Kidney tubule cell (primary cell): ENCODE measurements at places on chromosomes 7 and 10.

- no peak for DNase-seq
Measured at GRCh38 chr10:26647602-26648244, 49.8 kb upstream of the PDSS1 start.

- DNase-seq = no peak
Measured at GRCh38 chr7:38903057-38903456, 5.9 kb downstream of the VPS41 start.

DNA sequence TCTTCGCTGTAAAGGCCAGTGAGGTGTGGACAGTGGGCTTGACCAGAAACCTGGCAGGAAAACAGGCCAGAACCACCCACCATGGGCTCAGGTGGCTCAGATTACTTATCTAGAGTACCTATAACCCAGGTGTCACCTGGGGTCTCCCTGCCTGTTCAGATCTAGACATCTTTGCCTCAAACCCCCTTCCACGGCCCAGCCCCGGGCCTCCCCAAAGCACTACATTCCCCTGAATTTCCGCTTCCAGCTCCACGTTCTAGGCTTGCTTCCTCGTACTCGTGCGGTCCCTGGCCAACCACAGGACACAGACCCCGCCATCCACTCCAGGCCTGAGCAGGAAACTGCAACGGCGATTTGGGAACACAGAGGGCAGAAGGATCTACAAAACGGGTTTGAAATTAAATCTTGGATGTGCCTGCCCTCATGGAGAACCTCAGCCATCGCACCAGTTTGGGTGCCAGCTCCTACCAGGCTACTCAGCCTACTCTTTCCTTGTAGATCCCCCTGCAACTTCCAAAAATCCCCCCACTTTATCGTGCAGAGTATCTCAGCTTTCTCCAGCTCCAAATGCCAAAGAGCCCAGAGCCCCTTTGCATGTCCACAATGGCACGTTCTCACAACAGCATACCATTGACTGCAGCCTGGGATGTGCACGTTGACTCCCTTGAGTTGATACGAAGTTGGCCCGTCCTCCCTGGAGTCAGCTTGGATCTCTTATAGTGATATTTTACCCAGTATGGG is 62.7 kb upstream of the CACUL1 start:
- DNase-seq = no peak

DNA sequence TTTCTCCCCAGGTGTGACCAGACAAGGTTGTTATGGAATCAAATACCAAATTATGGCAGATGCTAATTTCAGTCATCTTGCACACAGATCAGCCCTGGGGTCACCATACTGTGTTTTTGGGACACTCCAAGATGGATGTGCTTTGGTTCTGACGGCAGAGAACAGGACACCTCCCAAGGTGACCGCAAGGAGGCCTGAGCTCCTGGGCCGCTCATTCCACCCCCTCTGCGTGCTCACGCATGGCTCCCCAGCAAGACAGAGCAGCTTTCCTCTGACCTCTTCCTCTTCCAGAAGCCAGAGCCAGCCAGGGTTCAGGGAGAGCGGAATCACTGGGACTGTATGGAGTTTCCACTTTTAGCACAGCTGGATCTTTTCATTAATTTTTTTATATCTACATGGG is 402.8 kb downstream of the DNAJB6 start:
- no peak for DNase-seq

DNA sequence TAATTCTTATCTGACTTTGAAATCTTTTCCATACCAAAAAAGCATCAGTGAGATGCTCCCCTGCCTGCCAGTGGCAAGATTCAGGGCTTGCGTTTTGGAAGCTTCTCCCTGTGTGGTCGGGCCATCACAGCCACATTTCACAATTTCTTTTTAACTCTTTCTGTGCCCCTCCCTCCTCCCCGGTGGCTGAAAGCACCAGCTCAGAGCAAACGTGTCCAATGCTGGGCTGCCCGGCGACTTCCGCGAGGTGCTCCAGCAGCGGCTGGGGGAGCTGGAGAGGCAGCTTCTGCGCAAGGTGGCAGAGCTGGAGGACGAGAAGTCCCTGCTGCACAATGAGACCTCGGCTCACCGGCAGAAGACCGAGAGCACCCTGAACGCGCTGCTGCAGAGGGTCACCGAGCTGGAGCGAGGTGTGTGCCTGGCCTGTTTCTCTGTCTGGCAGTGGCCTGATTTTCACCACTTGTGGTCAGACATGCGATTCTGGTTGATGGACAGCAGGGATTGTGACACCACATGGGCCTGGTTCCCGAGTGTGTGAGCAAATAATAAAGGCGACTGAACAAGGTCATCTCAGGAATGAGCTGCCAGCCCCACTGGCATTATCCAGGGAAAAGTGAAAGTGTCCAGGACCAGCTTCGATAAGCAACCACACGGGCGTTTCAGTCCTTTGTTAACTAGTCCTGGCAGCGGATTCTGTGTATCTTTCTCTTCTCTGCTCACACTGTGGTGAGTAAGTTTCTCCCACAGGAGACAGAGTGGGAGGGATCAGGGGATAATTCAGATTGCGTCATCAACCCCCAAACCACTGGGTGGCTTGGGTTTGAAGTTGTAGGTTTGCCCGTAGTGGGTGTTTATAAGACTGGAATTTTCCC is 2.6 kb downstream of the NPTX2 start:
- DNase-seq = no peak

DNA sequence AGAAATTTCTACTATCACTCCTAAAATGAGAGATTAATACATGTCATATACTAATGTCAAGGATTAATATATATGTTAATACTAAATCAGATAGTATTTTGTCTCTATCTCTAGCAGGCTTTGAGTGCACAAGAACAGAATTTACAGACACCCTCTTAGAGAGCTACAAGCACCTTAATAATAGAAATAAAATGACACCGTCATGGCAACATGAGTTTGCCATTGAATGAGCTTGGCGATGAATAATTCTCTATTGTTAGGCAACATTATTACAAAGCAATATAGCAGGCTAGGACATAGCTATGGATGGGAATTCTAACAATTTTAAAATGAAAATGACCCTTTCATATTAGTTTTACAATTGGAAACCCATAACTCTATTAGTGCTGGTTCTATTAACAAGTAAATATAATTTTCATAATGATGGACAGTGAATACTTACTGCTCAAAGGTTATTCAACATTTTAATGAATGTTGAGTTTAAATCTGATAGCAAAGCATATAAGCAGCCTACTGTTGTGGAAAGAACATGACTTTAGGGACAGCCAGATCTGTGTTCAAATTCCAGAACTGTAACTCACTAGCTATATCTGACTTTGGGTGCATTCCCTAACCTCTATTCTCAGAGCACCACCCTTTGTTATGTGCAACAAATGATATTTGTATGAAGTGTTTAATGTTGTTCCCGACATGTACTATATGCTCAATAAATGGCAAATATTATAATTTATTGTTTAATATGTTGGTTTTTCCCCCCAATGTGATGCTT is 184.5 kb upstream of the DKK1 start:
- no peak for DNase-seq

DNA sequence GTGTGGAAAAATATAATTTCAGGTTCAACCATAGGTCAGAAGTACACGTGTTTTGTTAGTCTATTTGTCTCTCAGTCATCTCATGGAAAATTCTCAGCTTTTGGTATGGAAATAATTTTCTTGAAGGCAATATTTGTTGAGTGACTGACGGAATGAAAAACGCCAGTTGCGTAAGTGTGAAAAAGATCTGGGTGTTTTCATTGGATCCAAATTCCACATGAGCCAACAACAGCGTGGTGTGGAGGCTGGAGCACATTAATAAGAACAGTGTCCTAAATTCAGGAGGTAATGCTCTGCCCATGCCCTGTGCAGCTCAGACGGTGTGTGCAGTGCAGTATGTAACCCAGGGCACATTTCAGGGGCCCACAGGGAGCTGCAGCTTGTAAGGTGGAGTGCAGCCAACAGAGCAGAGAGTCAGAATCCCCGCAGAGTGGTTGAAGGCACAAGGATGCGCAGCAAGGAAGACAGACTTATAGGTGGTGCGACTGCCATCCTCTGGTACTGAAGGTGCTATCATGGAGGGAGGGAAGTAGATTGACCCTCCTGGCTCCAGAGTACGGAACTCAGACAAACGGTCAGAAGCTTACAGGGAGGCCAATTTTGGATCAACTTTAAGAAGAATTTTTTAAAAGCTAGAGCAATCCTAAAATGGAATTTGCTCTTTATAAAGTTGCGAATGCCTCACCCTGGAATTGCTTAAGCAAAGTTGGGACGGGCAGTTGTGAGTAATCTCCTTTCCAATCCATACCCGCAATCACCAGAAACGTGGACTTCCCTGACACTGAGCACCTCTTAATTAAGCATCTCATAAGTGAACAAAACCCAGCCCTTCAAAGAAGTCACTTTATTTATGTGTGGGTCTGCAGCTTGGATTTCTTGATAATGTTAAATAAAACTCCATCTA is 38.0 kb downstream of the EGFR start:
- DNase-seq = no peak

DNA sequence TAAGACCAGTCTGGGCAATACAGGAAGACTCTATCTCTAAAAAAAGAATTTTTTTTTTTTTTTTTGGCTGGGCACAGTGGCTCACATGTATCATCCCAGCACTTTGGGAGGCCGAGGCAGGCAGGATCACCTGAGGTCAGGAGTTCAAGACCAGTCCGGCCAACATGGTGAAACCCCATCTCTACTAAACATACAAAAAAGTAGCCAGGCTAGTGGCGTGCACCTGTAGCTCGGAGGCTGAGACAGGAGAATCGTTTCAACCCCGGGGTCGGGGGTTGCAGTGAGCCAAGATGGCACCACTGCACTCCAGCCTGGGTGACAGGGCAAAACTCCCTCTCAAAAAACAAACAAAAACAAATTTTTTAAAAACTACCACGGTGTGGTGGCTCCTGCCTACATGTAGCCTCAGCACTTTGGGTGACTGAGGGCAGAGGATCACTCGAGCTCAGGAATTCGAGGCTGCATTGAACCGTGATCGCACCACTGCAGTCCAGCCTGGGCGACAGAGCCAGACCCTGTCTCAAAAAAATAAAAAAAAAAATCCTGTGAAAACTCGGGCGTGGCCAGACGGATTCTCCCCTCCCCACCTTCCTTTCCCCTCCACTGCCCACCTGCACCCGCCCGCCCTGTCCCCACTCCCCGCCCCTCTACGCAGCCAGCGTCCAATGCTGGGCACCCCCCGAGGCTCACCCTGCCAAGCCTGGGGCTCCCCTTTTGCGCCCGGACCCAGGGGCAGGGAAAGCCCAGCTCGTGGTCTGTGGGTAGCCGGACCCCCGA is 745 bp upstream of the ORAI2 start:
- DNase-seq = peak; percentile 40

DNA sequence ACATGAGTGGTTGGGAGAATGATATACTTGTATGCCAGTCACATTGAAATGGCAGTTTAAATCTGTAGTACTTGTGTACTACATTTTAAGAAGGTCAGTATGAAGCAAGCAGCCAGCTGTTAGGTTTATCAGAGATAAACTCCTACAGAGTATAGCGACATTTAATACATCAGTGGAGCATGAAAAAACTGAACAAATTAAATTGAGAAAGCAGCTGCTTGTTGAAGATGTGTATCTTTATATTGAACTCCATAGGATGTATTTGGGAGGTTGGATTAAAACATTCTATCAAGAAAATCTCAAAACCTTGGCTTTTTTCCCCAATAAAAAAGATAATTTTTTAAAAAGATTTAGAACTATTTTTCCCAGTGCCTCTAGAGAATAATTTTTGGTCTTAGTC is 47.8 kb downstream of the PHF14 start:
- DNase-seq = no peak

- no peak for DNase-seq
Measured at GRCh38 chr10:10855151-10855581, 162.5 kb upstream of the CELF2 start.

DNA sequence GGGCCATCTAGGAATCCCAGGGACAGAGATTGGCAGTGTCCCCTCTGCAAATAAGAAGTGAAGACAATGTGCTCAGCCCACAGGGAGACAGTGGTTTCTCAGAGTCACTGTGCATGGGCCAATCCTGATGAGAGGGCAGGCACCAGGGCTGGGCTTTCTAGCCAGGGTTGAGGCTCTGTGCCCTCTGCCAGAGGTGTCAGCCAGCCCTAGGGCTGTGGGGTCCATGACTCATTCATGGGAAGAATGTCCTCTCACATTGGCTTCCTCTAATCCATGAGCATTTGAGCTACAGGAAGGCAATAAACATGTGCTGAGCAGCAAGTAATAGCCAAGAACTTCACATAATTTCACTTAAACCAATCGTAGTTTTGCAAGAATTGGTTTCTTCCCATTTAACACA is 482.0 kb upstream of the MGMT start:
- DNase-seq = no peak

DNA sequence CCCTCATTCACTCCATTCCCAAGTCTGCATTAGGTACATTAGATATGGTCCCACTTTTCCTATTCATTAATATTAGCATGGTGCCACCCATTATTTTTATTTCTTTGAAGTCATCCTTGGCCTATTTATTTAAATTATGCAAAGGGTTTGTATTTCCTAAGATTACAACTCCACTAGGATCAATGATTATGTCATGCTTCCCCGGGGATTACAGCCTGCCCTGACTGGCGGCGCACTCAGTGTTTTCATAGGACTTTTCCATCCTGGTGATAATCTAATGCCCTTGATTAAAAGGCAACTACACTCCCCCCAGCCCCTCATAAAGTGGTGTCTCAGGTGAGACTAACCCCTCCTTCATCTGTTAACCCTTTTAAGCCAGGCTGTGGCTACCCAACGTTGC is 187.2 kb downstream of the POU6F2 start:
- no peak for DNase-seq

GRCh38 chr7:920351-921070 is 34.0 kb downstream of the ADAP1 start:
- DNase-seq = no peak

DNA sequence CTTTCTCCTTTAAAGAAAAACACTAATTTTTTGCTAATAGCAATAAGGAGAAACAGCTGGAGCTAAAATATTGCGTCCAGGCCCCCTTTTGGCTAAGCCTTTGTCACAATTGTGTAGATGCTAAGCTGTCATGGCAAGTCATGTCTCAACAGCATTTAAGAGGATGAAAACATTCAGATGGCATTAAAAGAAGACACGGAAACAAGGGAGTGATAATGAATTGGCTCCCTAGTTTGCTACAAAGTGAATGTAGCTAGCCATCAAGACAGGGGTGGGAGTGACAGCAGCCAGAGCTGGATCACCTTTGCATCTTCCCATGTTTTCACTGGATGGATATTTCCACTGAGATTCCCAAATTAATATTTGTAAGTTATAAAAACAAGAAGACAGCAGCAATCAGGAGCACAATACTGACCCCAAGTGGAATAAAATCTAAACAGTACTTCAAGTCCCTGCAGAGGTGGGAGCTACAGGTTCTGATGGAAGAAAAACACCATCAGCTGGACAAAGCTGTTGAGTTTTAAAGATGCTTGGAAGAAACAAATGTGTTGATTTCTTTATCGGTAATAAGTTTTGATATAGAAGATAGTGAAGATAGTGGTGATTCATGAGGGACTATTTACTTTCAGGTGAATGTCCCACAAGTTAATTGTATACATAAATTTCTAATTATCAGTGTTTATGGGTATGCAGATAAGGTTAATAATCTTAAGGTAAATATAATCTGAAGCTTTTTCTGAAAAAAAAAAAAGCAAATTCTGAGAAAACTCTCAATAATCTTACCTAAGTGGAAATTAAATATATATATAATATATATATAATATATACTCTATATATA is 129.4 kb downstream of the SLC16A9 start:
- peak; percentile 45 for DNase-seq

GRCh38 chr7:139294951-139295575 is 46.1 kb upstream of the FMC1 start:
- peak; percentile 38 for DNase-seq
